ENCODE measurements at places on chromosomes 4 and X.

GRCh38 chr4:13542577-13543031 is 1.7 kb downstream of the NKX3-2 start:
- no peak for DNase-seq

DNA sequence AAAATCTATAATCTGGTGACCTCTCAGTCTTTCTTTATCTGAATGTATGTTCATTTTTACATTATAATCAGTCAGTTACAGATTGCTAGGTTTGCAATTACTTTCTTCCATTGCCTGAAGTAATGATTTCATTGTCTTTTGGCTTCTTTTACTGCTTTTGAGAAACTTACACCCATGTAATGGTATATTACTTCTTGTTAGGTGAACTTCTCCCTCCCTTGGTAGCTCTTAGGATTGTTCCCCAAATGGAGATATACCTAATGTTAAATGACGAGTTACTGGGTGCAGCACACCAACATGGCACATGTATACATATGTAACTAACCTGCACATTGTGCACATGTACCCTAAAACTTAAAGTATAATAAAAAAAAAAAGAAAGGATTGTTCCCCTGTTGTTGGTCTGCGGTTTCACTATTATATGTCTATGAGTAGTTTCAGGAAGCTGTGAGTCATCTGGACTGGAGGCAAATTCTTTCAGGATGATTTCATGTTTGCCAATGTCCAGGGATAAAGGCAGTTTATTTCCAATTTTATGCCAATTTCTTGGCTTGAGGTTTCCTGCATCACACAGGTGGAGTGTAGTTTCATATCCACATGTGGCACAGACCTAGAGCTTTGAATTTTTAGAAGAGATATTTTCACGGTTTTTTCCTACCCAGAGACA is 21.8 kb downstream of the SPANXC start:
- no peak for DNase-seq

- no peak for DNase-seq
Measured at GRCh38 chrX:32496671-32497070, 714.7 kb downstream of the DMD start.

GRCh38 chr4:102196221-102196620 is 149.1 kb downstream of the SLC39A8 start:
- DNase-seq: no peak

DNA sequence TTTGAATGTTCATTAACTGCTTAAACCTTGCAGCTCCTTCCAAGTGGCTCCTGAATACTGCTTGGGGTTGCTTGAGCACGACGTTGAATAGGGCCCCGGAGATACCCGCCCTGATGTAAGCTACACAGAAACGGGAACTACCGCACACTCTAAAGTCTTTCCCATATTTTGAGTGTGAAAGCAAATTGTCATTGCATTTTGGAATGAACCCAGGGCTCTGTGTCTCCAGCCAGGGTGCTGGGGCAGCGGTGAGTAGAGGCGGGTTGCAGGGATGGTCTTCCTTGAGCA is 59.4 kb upstream of the HELT start:
- no peak for DNase-seq

GRCh38 chrX:84479086-84479485 is 23.2 kb downstream of the HDX start:
- no peak for DNase-seq

GRCh38 chrX:40021647-40022046 is 76.1 kb downstream of the BCOR start:
- no peak for DNase-seq

GRCh38 chr4:36099509-36099908 is 144.8 kb downstream of the ARAP2 start:
- DNase-seq: no peak

DNA sequence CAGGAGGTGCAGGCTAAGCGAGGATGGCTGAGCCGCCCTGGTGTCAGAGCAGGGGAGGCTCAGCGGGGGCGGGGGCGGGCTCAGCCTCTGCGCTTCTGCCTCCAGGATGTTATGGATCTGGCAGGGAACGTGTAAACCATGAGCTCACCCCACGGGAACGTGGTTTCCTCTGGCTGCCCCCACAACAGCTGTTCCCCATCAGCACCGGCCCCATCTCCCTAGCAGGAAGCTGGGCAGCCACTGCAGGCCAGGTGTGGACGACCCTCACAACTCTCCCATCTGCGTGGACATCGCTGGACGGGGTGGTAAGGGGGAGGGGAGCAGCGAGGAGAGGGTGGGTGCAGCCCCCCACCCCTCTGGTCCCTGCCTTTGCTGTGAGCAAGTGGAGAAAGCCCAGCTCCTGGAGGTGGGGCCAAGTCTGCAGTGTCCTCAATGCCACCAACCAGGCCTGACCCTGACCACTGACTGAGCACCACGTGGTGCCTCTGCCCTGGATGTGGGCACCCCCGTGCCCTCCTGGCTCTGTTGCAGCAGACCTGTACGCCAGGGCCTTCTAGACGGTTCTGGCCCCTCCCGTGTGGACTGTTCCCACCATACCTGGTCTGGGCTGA is 28.1 kb upstream of the SPON2 start:
- no peak for DNase-seq

DNA sequence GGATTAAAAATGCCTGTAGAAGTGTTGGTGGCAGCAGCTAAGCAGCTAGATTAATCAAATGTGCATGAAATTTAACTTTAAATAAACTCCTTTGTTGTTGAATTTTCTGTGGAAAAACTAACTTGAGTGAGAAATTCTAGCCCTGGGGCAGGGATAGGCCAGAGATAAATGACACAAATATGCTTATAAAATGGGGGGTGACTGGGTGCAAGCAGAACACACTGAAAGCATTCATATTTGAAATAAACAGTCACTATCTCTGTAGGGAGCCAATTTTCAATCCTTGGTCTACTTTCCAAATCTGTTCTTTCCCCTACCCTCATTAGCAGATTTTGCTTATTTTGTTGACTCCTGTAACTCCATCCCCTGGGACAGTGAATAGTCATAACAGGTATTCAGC is 47.9 kb downstream of the RBPJ start:
- no peak for DNase-seq

DNA sequence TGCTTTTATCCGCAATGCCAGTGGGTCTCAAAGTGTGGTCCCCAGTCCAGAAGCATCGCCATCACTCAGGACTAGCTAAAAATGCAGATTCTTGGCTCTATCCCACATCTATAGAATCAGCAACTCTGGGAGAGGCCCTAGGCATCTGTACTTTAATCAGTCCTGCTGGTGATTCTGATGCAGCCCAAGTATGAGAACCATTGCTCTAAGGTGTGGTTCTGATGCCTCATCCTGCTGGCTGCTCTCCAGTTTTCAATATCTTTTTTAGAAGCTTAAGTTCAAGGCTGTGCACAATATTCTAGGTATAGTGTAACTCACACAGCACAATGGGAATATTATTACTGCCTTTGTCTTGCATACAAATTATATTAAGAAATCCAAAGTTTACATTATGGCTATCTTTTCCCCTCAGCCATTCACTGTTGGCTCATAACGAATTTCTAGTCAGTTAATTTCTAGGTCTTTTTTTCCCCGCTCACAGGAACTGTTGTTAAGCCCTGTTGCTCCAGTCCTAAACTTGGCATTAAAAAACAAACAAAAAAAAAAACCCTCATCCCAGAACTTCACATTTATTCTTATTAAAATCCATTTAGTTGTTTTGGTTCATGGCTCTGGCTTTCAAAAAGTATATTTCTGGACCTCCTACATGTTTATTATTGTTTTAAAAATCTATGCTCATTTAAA is 109.1 kb downstream of the PHEX start:
- DNase-seq: no peak

- DNase-seq: no peak
Measured at GRCh38 chrX:154354013-154354412, 20.4 kb downstream of the FLNA start.

GRCh38 chr4:85889314-85889713 is 414.4 kb downstream of the ARHGAP24 start:
- no peak for DNase-seq

- no peak for DNase-seq
Measured at GRCh38 chr4:94175553-94176261, 32.0 kb upstream of the SMARCAD1 start.

DNA sequence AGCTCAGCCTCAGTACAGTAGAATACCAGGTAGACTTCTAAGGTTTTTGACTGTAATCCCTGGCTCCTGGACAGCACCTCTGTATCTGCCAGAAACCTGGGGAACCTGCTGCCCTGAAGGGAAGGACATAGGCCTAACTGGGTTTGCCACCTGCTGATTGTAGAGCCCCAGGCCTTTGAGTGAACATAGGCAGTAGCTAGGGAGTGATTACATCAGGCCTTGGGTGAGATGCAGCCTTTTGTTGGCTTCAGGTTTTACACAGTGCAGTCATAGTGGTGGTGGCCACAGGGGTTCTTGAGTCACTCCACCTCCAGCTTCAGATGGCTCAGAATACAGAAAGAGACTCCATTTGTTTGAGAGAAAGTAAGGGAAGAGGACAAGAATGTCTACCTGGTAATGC is 19.3 kb downstream of the IQCM start:
- DNase-seq: no peak

DNA sequence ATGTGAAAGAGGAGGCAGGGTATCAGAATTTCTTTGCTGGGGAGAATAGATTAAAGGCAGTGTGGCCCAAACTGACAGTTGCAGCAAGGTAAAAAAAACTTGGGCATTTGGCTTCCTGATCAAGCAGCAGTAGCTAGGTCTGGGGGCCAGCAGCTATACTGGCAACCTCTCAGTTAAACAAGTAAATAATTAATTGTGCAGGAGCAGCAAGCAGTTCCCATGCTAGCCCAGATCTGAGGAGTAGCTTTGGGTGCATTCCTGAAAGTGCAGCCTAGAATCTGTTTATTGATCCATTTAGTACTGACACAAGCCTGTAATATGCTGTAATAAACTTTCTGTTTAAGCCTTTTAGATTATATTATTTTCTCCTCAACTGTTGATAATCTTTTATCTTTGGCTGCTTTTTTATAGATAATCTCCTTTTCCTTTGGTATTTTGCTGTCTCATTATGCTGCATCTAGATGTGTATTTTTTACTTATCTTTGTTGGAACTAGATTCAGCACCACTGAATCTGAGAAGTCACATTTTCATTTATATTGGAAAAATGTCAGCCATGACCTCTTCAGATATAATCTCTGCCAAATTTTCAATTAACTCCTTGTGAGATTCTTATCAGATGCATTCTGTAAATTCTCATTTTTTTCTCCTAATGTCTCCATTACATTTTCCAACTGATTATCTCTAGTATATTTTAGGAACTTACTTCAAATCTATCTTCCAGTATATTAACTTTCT is 276.3 kb downstream of the STPG2 start:
- no peak for DNase-seq

- no peak for DNase-seq
Measured at GRCh38 chr4:112069110-112069509, 76.1 kb upstream of the FAM241A start.

DNA sequence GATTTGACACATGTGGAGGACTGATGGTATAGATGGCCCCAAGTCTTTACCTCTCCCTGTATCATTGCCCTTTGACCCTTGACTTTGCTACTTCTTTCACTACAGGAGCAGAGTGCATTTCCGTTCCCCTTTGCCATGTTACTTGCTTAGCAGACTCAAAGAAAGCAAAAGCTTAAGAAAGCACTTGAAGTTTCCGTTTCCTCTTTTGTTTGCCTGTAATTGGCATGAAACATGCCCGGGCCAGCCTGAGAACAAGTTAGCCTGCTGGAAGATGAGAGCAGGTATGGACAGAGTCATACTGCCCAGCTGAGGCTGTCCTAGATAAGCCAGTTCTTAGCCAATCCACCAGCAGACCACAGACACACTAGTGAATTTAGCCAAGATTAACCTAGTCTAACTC is 206.0 kb downstream of the BCOR start:
- no peak for DNase-seq

DNA sequence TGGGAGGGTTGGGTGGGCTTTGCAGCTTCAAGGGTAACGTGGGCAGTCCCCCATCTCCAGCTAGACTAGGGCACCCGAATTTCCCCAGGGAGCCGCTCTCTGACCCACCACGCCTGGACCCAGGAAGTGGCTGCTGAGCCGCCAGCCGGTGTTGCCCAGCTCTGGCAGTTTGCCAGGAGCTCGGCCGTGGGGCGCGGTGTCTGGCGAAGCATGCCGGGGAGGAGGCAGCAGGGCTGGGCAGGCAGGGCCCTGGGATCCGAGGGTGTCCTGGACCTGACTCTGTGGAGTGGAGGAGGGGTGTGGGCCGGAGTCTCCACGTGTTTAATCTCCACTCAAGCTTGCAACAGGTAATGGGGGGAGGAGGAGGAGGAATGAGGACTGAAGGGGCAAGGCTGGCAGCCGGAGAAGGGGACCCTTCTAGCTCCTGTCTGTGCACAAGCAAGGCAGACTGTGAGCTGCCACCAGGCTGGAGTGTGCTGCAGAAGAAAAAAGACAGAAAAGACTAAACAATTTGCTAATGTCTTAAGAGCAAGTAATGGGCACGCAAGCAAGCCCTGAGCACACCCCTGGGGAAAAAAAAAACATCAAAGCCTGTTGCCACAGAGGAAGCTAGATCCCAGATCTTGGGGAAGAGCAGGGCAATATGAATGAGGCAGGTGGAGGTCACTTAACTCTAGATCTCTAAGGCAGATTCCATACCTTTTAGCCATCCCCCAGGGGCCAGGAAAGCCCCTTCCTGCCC is 2.4 kb downstream of the LONRF3 start:
- DNase-seq: peak; percentile 49

DNA sequence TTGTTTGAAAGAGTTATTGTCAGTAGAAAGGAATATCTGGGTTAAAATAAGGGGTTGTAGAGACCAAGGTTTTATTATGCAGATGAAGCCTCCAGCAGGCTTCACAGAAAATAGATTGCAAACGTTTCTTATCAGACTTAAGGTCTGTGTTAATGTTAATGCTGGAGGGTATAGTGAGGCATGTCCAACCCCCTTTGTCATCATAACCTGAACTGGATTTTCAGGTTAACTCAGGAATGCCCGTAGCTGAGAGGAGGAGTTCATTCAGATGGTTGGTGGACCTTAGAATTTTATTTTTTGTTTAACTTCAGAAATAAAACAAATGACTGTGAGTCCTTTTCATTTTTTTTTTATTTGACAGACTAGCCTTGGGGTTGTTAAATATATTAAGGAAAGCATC is 354.1 kb downstream of the GPM6A start:
- no peak for DNase-seq

DNA sequence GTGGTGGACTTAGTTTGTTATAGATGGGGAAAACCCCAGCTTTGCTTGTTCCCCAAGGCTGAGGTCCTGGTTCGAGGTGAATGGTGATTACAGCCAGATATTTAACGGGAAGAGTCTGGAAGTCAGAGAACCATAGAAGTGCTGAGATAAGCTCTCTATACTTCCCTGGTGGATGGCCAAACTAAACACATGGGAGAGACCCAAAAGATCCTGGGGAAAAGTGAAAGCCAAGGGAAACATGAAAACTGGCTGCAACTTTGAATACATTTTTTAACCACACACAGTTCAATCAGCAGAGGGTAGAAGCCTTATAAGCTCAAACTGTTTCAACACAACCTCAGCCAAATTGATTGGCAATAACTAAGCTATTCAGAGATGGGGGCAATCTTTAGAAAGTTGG is 29.3 kb upstream of the SRPX start:
- DNase-seq: no peak

GRCh38 chr4:3369781-3370674 is 71.7 kb upstream of the HGFAC start:
- DNase-seq: no peak

- no peak for DNase-seq
Measured at GRCh38 chrX:14027511-14028019, 2.1 kb downstream of the GEMIN8 start.
